Articular chondrocyte of knee joint (primary cell): ENCODE measurements at places on chromosomes 3 and 15. TPM values are rescaled to one million over a fixed set of nuclear protein-coding genes. Genes with fewer than 3 reads are reported as not detected.

ZNF621 gene
- total RNA-seq, result 29.0 and 29.3 TPM in 2 replicates

COL6A6 gene
- under 0.01 TPM in 1 of 2 replicates, not detected in the other for total RNA-seq

CIDEC gene
- not detected in 2 replicates for total RNA-seq

PAQR9 gene
- total RNA-seq, result under 0.01 TPM in 1 of 2 replicates, not detected in the other

SNAP23 gene
- 68.1 and 70.7 TPM in 2 replicates for total RNA-seq

TRIM69 gene
- total RNA-seq, result 14.0 and 17.6 TPM in 2 replicates

TAGLN3 gene
- total RNA-seq, result not detected in 2 replicates

GRIP2 gene
- total RNA-seq, result 0.65 and 1.6 TPM in 2 replicates

CPN2 gene
- total RNA-seq, result under 0.01 TPM in 1 of 2 replicates, not detected in the other

NMD3 gene
- 113 and 129 TPM in 2 replicates for total RNA-seq

VILL gene
- total RNA-seq, result 5.4 and 6.5 TPM in 2 replicates

RNF13 gene
- total RNA-seq, result 144 and 150 TPM in 2 replicates

EBLN2 gene
- total RNA-seq, result 6.7 and 6.8 TPM in 2 replicates

DISP2 gene
- 0.11 and 0.13 TPM in 2 replicates for total RNA-seq

CCR2 gene
- not detected in 2 replicates for total RNA-seq

TEX55 gene
- not detected in 2 replicates for total RNA-seq

NR2E3 gene
- not detected in 2 replicates for total RNA-seq

CCDC54 gene
- total RNA-seq, result not detected in 2 replicates

COPG1 gene
- 263 and 273 TPM in 2 replicates for total RNA-seq

WDR49 gene
- 0.26 and 0.65 TPM in 2 replicates for total RNA-seq

KIF9 gene
- 6.5 and 7.1 TPM in 2 replicates for total RNA-seq

TTC21A gene
- 4.4 and 6.8 TPM in 2 replicates for total RNA-seq

DUOX1 gene
- total RNA-seq, result under 0.01 and 0.13 TPM in 2 replicates

HYPK gene
- total RNA-seq, result 5.5 and 10.7 TPM in 2 replicates

GOLIM4 gene
- total RNA-seq, result 59.2 and 67.3 TPM in 2 replicates

ATP13A5 gene
- total RNA-seq, result not detected in 2 replicates

UBR1 gene
- 43.9 and 44.9 TPM in 2 replicates for total RNA-seq

PPIP5K1 gene
- total RNA-seq, result 23.9 and 24.0 TPM in 2 replicates

PTX3 gene
- total RNA-seq, result 174 and 549 TPM in 2 replicates

RRP9 gene
- 14.7 and 14.9 TPM in 2 replicates for total RNA-seq

FGF7 gene
- total RNA-seq, result 180 and 233 TPM in 2 replicates

SPESP1 gene
- 0.97 and 5.4 TPM in 2 replicates for total RNA-seq

CLCN2 gene
- 3.1 and 4.6 TPM in 2 replicates for total RNA-seq

SLC22A14 gene
- 0.32 and 0.52 TPM in 2 replicates for total RNA-seq

CCR9 gene
- not detected in 2 replicates for total RNA-seq

STRIT1 gene
- not detected in 2 replicates for total RNA-seq
